Memory B cell (primary cell): ENCODE measurements at places on chromosomes 16 and 17.
A peak's percentile ranks its signal among the peaks of the same experiment; 100 is the strongest.

GRCh38 chr16:85680352-85680944 lies 8.3 kb downstream of the GINS2 start:
- DNase-seq: peak; percentile 19

- DNase-seq: no peak
Observed at GRCh38 chr16:88686062-88686438, 257 bp downstream of the SNAI3 start.

DNA sequence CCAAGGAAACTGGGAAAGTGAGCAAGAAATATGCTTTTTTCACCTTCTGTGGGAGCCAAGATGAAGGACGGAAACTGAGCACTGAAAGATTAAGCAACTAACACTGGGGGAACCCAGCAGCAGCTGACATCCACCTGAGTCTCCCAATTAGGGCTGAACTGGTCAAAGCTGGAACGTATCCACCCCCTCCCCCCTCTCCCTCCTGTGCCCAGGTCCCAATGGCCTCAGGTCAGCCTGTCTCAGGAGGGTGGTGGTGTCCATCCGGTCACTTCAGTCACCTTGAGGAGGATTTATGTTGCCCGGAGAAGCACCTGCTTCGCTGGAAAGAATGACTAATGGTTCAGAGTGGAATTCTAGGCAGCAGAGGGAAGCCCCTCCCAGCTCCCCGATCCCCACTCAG lies 10.0 kb downstream of the PEMT start:
- no peak for DNase-seq

DNA sequence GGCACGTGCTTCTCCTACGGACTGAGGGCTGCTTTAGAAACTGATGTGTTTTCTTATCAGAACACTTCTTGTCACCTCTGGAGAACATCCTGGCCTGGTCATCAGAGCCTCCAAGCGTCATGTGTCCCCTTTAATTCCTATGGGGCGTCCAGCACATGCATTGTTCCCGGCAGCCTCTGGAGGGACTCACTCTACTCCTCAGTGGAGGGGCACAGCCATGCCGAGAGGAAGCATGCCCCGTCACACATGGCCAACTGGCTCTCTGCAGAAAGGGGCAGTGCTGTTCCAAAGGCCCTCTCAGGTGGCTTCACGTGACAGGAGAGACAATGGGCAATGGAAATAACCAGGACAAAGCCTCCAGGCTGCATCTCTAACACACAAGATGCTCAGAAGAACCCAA lies 31.8 kb downstream of the CDRT15L2 start:
- no peak for DNase-seq

GRCh38 chr17:64431534-64431933 lies 17.4 kb upstream of the MILR1 start:
- no peak for DNase-seq

DNA sequence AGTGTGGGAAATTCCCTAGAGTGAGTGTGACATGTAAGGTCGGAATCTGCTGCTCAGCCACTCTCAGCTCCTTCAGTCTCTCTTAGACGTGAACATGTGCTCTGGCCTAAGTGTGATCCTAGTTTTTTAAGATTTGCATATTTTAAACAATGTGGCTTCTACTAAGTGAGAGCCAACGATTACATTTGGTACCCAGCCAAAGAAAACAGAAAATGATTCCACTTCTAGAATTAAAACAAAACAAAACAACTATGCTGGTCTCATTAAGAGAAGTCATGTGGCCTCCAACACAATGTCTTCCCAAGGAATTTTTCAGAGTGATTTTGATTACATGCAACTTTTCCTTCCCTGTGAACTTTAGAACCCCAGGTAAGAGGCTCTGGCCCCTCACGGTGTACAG lies 10.1 kb downstream of the TMEM238L start:
- DNase-seq: no peak

DNA sequence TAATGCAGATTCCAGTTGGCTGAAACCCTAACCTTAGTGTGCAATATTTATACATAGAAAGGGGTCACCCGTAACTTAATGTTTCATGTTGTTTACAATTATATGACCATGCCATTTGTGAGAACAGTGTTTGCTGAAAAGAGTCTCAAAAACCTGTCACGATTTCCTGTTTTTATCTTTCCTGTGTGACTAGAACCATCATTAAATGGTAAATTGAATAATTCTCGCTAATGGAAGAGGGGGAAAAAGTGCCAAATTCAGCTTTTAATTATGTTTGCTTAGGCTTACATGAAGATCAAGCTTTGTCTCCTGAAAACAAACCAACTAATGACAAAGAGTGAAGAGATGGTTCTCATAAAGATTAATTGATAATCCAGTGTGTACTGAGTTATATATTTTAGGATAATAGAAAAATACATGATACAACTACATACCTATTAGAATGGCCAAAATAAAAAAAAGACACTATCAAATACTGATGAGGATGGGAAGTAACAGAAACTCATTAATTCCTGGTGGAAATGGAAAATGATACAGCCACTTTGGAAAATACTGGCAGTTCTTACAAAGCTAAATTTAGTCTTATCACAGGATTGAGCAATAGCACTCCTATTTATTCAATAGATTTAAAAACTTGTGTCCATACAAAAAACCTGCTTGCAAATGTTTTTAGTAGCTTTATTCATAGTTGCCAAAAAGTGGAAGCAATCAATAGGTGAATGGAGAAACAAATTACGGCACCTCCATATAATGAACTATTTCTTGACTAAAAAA lies 141.7 kb downstream of the CDK5R1 start:
- DNase-seq: no peak

GRCh38 chr17:17684906-17685774 lies 3.9 kb downstream of the RAI1 start:
- no peak for DNase-seq

- DNase-seq: no peak
Observed at GRCh38 chr17:34121311-34121710, 133.8 kb upstream of the CCL2 start.

GRCh38 chr16:80198311-80199299 lies 342.2 kb upstream of the DYNLRB2 start:
- no peak for DNase-seq

GRCh38 chr17:2954898-2955445 lies 108.4 kb downstream of the OR1D5 start:
- DNase-seq: no peak

GRCh38 chr17:48148854-48149786 lies 41.6 kb downstream of the SNX11 start:
- no peak for DNase-seq

GRCh38 chr17:38728290-38728831 lies 1.8 kb upstream of the CISD3 start:
- peak; percentile 40 for DNase-seq

- DNase-seq: no peak
Observed at GRCh38 chr16:46736695-46737094, 11.4 kb downstream of the MYLK3 start.

DNA sequence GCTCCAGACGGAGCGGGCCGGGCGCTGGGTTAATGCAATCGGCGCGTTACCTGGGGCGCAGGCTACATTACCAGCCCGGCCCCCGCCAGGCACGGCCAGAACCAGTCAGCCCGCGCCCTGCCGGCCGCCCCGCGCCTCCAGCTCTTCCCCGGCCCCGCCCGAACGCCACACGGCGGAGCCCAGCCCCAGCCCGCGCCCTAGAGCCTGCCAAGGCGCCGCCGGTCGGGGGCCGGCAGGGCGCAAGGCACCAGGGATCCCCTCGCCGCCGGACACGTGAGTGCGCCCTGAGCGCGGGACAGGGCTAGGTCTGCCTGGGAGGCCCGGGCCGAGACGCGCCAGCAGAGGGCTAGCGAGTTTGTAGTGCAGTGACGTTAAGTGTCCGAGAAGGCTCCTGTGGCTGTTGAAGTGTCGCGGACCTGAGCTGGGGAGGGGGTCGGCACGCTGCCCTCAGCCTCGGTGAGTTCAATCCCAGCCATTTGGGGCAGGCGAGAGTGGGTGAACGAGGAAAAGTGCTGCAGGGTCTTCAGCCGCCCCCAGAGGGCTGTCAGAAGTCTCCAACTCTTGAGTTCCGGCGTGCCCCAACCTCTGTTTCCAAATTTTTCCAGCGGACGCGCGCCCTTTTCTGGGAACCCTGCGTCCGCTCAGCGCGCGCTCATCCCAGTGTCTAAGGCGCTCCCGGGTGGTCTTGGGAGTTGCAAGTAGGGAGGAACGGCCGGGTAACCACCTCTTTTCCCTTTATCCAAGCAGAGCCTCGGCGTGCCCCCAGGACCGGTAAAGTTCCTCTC lies at the start of gene SLC6A2:
Gene SLC6A2, plus strand, starts transcription at position 92 of the 785 bp plus-strand sequence. CDS start 707 bp downstream, outside the sequence.
- DNase-seq: no peak

DNA sequence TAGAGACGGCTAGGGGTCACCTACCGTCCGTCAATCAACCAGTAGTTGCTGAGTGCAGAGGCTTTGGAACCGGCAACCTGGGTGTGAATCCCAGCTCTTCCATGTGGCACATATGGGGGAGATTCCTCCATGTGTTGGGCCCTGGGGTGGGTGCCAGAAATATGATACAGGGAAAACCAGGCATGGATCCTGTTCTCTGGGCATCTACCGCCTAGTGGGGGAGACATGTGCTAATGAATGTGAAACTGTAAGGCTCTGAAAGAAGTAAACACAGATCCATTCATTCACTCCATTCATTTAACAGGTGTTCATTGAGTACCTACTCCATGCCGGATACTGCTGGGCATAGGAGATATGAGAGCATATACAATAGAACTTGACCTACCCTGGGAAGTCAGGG lies 39.5 kb upstream of the SDK2 start:
- no peak for DNase-seq

GRCh38 chr17:35981246-35981645 lies at the start of gene CCL16:
TSS of gene CCL16 (minus strand) at chr17:35981497. CDS start at chr17:35981420, 77 bp downstream.
- DNase-seq: no peak

GRCh38 chr17:16439303-16439791 lies 24.0 kb downstream of the TRPV2 start:
- no peak for DNase-seq

DNA sequence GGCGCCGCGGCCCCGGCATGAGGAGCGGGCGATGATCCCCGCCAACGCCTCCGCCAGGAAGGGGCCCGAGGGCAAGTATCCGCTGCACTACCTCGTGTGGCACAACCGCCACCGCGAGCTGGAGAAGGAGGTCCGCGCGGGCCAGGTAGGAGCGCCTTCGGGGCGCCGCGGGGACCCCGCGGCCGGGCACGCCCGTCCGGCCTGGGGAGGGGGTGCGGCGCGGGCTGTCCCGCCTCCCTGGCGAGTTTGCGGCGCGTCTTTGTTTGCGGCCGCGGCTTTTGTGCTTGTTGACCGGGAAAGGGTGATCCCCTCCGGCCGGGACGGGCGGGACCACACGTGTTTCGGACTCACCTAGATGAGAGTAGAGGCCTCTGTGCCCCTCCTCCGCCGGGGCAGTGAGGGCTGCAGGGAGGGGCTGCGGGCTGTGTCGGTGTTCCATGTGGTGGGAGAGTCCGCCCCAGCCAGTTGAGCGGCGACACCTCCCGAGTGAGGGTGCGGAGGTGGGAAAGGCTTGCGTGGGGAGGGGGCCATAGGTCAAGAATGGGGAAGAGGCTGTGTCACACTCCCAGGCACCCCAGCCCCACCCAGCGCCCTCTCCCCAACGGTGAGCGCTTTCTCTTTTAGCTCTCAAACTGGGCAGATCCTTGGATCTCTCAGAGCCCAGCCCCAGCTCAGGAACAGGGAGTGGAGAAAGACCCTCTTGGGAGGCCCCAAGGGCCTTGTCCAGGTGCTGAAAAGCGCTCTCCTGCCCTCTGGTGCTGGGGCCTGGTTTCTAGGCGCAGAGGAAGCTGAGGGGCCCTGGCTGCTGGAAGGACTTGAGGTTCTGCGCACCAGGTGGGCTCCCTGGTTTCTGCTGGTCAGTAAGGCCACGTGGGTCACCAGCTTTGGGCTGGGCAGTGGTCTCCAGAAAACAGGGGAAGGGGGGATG lies 923 bp downstream of the ANKRD13B start:
- no peak for DNase-seq

DNA sequence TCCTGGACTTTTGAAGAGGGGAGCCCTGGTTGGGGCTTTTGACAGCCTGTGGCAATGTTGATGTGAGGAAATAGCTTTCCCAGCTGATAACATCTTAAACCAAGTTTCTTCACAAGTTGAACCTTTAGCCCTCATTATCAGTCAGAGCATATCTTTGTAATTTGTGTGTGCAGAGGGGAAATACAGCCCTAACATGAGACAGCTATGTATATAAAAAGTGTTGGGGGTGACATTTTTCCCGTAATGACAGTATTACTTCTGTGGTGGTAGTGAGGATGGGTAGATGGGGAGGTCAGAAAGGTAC lies 221.1 kb downstream of the FTO start:
- no peak for DNase-seq

DNA sequence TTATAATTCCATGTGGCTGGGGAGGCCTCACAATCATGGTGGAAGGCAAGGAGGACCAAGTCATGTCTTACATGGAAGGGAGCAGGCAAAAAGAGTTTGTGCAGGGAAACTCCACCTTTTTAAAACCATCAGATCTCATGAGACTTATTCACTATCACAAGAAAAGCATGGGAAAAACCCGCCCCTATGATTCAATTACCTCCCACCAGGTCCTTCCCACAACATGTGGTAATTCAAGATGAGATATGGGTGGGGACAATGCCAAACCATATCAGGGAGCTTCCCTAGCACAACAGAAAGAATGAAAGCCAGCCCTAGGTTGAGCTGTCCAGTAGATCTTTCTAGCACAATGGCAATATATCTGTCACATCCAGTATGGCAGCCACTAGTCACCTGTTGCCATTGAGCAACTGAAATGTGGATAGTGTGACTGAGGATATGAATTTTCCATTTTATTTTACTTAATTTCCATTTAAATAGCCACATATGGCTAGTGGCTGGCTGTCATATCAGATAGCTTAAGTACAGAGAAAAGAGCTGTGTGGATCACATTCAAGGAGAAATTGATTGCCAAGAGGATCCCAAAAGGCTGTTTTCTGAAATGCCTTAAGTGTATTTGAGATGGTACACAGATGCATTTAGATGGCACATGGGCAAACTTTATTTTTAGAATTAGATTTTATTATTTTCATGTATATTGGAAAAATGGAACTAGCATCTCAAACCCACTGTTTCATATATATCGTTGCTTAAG lies 273.0 kb downstream of the GRIN2A start:
- no peak for DNase-seq

DNA sequence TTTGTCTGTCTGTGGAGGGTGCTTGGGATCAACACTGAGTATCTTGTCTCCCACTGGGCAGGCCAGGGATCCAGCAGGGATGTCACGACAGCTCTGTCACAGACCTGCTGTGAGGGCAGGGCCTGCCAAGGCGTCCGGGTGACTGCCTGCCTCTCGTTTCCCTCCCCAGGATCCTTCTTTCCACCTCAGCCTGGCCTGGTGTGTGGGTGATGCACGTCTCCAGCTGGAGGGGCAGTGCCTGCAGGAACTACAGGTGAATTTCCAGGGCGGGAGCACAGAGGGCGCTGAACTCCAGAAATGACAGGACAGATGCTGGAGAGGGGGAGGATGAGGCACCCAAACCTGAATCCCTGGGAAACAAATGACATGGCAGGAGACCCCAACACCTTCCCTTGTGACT lies 6.8 kb upstream of the MMP15 start:
- no peak for DNase-seq

GRCh38 chr16:11636172-11636721 lies 32.0 kb upstream of the SNN start:
- no peak for DNase-seq
